NCI-H1694 treated with DMSO at 0.1 percent for 48 hours (cell line): ENCODE measurements at places on chromosomes 12 and 14.

- no peak for DNase-seq
Measured at GRCh38 chr12:74204236-74204635, 333.4 kb upstream of the ATXN7L3B start.

DNA sequence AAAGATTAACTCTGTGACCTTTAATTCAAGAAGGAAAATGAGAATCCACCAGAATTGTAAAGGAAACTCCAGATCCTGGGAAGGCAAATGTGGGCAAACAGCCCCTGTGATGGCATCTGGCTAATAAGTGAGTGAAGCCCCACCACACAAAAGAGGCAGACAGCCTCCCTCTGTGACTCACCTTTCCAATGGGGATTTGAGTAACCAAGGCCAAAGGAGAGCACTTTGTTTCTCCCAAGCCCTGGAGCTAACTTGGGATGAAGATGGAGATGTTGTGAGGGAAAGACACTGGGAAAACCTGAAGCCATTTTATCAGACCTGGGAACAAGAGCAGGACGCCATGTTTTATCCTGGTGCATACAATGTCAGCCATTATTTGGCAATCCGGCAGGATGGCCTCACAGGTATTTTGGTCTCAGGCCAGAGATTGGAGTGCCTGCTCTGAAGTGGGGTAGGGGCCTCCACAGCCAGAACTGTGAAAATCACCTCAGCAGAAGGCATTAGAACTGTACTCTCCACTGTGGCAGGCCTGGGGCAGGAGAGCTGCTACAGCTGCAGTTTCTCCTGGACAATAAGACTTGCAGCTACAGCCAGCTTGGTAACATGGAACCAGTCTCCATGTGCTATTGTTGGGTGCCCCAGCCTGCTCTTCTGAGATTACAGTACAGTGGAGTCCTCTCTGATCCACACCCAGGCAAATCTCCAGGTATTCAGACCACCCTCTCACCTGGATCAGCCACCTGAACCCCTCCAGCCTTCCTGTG, 96.6 kb upstream of the PCED1B start:
- DNase-seq = no peak

GRCh38 chr14:93997082-93997481, at the start of gene CCDC197:
CCDC197 (plus strand) TSS chr14:93997301; CDS start chr14:93998132, 831 bp downstream.
- DNase-seq = no peak

- DNase-seq = no peak
Measured at GRCh38 chr12:54997929-54998522, 13.5 kb upstream of the TESPA1 start.

DNA sequence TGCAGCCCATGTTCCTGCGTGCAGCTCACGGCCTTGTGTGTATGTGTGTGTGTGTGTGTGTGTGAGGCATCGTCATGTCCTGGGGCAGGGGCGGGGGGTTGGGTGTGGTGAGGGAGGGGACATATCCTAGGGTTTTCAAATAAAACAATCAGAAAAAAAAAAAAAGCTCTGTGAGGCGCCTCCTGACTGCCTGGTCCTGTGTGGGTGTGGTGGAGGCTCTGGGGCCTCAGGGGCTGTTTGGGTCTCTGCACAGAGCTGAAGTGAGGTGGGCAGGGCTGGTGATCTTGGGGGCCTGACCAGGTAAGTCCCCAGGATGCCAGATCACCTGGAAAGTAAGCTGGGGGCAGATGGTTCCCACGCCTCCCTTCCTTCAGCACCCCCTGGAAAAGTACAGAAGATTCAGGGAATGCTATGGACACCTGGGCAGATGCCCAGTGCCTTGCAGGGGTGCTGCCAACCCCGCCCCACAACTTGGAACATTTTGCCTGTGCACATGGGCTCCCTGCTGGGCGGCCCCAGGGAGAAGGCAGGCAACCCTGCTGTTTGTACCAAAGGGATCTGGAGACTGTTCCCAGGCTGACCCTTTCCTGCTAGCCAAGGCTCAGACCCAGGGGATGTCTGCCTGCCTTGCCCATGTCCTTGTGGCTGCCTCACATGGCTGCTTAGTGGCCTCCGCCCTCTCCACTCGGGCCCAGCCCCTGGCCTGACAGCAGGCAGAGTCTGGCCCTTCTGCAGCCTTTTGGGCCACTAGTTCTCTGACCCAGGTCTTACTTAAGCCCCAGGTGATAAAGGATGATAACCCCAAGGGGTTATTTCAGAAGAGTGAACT, 28.8 kb downstream of the CLSTN3 start:
- no peak for DNase-seq

DNA sequence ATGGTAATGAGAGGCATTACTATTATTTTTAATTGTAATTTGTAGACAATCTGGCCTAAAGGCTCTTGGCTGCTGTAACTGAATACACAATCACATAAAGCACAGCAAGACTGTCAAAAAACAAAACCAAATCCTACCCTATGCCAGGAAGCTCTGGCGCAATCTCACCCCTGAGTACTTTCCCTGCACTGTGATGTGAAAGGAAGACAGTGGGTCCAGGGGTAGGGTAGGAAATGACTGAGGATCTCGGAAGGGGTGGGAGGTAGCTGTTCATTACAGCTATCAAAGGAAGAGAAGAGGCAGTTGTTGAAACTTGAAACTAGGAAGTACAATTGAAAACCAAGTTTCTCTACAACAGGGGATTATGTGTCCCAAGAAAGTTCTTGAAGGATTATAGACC, 202.8 kb downstream of the ANO2 start:
- no peak for DNase-seq

- peak; percentile 85 for DNase-seq
Measured at GRCh38 chr12:113298861-113299545, 35.9 kb downstream of the SLC8B1 start.

DNA sequence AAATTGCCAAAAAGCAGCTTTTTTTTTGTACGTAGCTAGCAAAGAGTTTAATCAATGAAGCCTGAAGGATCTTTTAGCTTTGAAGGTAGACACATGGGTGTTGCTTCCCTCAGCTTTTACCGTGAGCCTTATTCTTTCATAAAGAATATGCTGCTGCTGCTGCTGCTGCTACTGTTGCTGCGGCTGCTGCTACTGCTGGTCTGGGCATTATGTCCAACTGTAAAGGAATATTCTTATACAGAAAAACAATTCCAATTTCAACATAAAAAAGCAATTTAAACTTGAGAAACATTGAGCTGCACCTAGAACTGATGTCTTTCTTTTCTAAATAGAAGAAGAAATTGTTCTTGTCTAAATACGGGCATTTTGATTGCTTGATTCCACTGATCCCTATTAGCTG, 38.9 kb upstream of the PPP1R12A start:
- peak; percentile 34 for DNase-seq

DNA sequence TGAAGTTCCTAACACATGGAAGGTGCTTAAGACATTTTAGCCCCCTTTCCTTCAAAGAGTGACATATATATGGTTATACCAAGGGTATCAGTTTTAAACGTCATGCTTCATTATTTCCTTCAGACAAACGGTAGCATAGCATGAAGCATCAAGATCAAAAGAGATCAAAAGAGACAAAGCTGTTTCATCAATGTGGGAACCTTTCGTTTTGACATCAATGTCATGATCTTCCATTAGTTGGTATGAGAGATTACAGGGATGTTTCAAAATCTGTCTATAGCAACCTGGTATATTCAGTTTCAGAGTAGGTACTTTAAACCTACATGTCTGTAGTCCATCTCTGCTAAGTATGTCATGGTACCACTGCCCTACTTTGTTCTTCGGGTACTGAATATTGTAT, 28.3 kb downstream of the PUS7L start:
- DNase-seq = no peak

DNA sequence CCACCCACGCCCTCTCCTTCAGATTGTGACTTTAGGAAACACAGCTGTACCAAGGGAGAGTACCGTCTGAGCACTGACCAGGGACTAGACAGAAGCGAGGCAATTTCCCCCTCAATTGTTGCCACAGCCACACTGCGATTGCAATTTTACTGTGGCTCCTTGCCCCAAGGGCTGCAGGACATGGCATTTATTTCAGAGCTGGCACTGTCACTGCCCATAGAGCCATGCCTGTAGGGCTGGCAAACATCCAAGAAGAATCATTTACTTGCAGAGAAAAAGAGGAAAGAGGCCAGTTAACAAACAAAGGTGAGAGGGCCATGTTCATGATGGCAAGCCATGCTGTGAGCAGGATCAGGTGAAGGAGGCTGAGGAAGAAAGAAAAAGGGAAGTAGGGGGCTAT, 129.6 kb downstream of the EMP1 start:
- DNase-seq = no peak

GRCh38 chr12:101207086-101207780, 2.8 kb downstream of the SLC5A8 start:
- DNase-seq = no peak

DNA sequence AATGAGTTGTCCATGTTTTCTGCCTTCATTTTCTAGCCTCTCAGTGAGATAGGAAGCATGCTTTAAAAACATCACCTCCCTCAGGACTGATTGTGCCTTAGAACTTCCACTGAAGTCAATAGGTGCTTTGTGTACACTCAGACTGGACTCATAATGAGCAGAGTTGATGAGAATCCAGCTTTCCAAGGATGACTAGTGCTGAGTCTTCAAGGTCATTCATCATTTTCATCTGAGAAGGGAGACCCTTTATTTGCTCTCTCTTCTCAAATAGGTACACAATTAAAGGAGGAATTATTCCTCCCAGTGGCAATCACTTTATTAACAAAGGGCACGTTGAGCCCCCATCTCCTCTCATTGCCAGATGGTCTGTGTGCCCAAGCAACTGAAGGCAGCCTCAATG, 210.9 kb upstream of the PRKD1 start:
- no peak for DNase-seq

DNA sequence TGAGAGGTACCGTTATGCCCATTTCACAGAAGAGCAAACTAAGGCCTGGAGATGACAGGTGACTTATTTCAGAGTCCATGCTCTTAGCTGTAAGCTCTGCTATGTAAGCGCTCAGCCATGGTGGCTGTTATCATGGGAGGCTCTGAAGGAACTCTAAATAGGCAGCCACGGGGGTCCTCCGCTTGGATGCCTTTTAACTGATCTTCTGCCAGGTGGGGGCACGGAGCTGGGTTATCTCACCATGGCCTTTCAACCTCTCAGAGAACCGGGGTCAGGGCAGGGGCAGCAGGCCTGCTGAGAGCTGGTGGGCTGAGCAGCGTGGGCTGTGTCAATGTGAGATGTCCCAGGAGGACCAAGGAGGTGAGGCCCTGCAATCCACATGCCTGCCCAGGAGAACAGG, 49.7 kb upstream of the RBM19 start:
- no peak for DNase-seq

- DNase-seq = no peak
Measured at GRCh38 chr14:65478596-65478995, 66.1 kb downstream of the FUT8 start.

GRCh38 chr14:92325835-92326234, 2.9 kb downstream of the SLC24A4 start:
- DNase-seq = no peak

DNA sequence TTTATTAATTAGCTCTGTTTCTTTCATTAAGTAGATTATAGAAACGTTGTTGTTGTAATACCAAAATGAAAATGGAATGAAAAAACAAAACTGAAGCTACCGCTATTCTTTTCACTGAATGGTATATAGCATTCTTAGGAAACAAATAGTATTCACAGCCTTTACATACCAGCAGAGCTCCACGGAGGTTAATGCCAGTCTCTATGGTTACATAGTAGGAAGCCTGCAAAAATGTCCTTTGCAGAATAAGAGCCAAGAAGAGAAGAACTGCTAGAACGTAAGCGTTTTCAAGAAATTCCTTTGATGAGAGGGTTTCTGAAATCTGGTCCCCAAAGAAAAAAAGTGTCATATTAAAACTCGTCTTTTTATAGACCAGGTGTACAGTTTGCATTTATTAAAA, 30.6 kb downstream of the ABCC9 start:
- no peak for DNase-seq

- no peak for DNase-seq
Measured at GRCh38 chr12:131808744-131809371, 19.3 kb upstream of the MMP17 start.

DNA sequence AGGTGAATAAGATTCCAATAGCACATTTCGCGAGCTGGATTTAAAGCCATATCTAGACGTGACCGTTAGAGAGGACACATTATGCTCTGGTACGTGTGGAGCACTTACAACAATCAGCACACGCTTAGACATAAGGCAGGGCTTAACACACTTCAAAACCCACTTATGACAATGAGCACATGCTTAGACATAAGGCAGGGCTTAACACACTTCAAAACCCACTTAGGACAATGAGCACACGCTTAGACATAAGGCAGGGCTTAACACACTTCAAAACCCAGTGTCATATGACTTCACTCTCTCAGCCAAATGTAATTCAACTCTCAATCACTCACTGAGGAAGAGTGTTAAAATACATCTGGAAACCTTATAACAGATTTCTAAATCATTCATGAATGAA, 11.2 kb upstream of the PLD4 start:
- no peak for DNase-seq

DNA sequence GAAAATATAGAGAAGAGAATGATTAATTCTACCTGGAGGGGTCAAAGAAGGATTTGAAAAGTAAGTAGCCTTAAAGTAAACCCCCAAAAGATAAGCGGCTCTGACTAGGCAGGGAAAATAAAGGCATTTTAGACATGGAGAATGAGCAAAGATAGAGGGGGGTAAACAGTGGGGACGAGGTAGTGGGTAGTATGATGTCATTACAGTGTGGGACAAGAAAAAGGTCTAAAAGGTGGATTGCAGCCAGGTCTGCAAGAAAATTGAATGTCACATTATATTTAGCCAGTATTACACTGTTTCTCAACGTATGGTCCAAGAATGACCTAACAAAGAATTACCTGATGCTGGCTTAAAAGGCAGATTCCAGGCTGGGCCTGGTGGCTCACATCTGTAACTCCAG, 55.8 kb upstream of the CIT start:
- no peak for DNase-seq

GRCh38 chr12:99954724-99955123, 30.0 kb downstream of the ANKS1B start:
- no peak for DNase-seq

- DNase-seq = no peak
Measured at GRCh38 chr14:61358554-61359226, 37.3 kb downstream of the PRKCH start.

GRCh38 chr12:93757792-93758694, 80.9 kb downstream of the CRADD start:
- DNase-seq = no peak

DNA sequence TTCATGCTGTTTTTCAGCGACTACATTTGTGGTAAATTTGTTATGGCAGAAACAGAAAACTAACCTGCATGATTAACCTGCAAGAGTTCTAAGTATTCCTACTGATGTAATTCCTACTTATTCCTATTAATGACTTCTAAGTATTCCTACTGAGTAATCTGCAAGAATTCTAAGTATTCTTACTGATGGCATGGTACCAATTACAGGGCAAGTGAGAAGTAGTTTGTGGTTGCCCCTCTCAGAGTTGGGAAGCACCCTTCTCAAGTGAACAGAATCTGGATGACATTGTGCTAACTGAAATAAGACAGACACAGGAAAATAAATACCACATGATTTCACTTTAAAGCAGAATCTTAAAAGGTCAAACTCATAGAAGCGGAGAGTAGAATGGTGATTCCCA, 100.9 kb upstream of the CPNE8 start:
- DNase-seq = no peak
